Fibroblast of skin of left quadriceps (primary cell): ENCODE measurements at places on chromosomes 2 and 18.

GRCh38 chr2:233247116-233247515 lies 4.4 kb upstream of the ATG16L1 start:
- DNase-seq = no peak

GRCh38 chr2:233449921-233450863 lies 95.9 kb downstream of the DGKD start:
- DNase-seq = no peak

DNA sequence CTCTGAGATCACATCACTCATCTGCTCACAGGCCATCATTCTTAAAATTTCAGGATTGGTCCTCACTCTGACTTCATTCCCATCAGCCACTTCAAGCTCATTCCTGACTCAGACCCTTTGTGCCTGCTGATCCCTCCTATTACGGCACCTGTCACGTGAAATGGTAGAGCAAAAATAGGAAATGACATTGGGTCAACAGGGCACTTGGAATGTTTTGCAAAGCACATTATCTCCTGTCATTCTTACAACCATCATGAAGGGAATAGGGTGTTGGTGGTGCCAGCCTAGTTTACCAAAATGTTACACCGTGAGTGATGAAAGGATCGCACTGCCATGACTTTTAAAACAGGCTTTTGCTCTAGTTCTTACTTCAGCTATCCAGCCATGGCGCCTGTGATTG lies 61.1 kb downstream of the EIF5B start:
- DNase-seq = no peak

- peak; percentile 2 for DNase-seq
These were observed 95.0 kb upstream of the CCDC68 start for GRCh38 chr18:55054021-55054990.

DNA sequence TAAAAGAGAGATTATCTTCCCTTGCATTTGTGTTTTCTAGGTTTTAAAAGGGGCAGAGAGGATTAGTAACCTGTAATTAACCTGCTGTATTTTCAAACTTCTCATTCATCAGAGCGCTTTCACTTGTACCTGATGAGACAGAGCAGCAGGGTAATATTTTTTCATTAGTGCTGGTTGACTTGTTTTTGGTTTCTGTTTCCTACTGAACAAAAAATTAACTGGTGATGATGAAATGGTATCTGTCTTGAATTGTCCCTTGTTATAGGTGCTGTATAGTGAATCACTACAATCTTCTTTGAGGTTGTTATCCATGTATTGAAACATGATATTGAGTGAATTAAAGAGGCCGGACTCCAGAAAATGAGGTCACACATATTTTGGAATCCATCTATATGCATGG lies 37.9 kb downstream of the CDH20 start:
- DNase-seq = no peak

DNA sequence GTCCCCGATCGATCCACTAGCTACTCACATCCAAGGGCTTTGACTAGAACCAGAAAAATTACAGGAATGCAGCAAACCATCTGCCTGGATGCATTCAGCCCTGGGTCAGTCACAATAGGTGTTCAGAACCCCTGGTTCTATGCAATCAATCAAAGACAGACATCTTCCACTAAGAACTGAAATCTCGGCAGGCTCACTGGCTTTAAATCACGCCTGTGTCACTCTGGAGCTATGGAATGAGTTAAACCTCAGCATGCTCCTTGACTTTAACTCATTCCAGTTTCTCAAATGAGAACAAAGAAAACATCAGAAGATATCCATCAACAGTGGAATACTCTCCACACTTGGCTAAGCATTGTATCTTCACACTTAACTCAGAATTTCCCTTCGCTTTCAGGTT lies 68.1 kb upstream of the SPTBN1 start:
- DNase-seq = no peak

DNA sequence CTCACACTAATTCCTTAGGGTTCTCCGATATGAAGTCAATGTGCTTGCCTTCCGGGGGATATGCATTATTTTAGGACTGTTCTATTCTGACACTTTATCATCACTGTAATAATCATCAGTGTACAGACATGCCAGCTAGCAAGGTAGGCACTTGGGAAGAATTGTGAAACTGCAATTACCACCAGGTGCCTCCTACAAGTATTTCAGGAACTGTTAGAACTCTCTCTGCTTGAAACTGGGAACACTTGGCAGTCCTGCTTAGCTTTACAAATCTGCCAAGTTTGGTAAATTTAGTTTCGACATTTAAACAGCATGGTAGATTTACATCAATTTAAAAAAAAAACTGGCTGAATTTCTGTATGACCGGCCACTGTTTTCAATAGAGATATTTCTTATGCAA lies 128.7 kb downstream of the SATB2 start:
- DNase-seq = no peak

DNA sequence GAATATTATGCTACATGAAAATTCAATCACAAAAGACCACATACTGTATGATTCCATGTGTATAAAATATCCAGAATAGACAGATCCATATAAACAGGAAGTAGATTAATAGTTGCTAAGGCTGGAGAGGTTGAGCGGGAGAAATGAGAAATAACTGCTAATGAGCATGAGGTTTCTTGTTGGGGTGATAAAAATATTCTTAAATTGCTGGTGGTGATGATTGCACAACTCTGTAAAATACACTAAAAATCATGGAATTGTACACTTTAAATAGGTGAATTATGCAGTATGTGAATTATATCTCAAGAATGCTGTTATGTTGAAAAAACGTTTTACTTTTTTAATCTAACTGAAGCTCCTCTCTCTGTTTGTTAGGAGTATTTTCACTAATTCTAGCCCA lies 101.8 kb upstream of the CREB1 start:
- DNase-seq = no peak

GRCh38 chr2:143160732-143161707 lies 31.8 kb downstream of the ARHGAP15 start:
- no peak for DNase-seq

DNA sequence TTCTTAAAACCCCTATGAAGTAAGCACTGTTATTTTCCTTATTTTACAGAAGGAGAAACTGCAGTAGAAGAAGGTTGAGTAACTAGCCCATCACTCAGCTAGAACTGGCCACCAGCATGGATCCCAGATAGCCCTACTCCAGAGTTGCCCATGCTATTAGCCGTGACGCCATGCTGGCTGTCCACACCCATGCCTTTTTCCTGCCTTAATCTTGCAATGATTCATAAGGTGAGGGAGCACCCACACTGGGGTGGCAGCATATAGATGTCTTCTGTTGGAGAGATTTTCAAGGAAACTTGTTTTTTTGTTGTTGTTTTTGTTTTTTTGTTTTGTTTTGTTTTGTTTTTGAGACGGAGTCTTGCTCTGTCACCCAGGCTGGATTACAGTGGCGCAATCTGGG lies 204.1 kb upstream of the HAAO start:
- DNase-seq = no peak

DNA sequence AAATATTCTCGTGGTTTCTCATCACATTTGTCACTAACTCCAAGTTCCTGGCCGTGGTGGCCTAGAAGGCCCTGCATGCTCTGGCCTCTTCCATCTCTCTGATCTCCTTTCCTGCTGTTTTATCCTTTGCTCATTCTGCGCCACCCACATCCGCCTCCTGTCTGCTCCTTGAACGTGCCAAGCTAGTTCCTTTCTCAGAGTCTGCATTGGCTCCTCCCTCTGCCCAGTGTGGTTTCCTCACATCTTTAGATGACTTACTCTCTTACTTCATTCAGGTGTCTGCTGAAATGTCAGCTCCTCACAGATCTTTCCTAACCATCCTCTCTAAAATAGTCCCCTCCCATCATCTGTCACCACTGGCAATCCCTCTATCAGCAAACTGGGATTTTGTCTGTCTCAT lies 158.6 kb upstream of the RBMS1 start:
- no peak for DNase-seq

- DNase-seq = peak; percentile 45
These were observed 66.4 kb downstream of the EPAS1 start for GRCh38 chr2:46363535-46364170.

DNA sequence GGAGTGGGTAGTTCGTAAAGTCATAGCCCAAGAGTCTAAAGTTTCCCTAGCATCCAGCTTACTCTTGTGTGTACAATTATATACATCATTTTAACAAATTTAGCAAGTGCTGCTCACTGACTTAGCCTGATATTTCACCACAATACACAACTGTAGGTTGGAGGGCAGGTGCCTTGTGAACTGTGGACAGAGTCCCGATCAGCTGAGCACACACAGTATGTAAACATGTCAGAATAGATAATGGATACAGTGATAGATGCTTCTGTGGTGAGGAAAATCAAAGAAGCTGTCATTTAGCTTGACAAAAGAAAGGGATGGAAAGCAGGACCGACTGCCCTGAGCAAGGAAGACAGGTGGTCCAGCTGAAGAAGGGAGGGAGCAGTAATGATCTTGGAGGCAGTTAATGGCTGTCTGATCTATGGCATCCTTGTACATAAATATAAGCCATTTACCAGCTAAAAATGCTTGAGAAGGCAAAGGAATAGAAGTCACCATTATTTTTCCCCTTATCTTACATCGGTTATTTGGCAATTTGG lies 372.8 kb upstream of the UBE2E3 start:
- DNase-seq = no peak

GRCh38 chr2:74391209-74391579 lies 11.1 kb upstream of the DCTN1 start:
- DNase-seq = no peak

GRCh38 chr2:72132981-72133720 lies 14.5 kb downstream of the CYP26B1 start:
- DNase-seq = no peak
